ENCODE measurements at places on chromosomes 2 and 18.

- no peak for DNase-seq
These were observed 72.6 kb downstream of the GATA6 start for GRCh38 chr18:22241921-22242361.

DNA sequence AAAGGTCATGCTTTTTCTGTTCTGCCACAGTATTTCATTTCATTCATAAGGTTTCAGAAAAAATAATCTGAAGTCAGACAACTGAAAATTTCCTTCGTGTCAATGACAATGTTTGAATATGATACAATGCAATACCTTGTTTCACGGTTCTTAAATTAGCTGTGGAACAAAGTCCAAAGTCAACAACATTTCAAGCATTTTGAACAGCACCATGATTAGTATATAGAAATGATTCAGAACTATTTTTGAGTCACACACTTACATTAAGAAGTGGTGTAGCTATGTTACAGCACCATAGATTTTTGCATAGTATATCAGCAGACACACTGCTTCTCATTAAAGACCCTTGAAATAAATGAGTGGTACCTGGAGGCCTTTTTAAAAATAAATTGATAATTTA, 178.3 kb upstream of the DSEL start:
- no peak for DNase-seq

DNA sequence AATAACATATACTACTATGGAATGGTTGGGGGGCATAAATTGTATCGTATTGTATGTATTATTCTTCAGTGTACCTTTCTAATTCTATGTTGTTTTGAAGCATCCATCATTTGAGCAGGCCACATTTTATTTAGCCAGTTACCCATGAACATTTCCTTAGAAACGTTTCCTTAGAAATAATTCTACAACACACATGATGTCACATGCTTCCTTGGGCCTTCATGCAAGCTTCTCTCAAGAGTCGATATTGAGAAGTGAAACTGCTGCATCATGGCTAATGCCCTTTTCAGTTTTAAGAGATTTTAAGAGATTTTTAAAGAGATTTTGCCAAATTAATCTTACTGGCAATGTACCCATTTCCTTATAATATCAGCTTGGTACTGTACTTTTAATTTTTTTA, 63.9 kb downstream of the ALPK2 start:
- no peak for DNase-seq

GRCh38 chr2:48541666-48542389, 11.9 kb downstream of the STON1 start:
- DNase-seq: no peak

DNA sequence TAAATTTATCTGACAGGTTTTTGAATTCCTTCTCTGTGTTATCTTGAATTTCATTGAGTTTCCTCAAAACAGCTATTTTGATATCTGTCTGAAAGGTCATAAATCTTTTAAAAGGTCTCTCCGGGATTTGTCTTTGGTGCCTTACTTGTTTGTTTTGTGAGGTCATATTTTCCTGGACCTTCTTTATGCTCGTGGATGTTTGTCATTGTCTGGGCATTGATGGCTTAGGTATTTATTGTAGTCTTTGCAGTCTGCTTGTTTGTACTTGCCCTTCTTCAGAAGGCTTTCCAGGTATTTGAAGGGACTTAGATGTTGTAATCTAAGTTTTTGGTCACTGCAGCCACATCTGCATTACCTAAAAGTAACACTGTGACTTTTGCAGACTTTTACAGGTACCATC, 355.2 kb downstream of the PARD3B start:
- DNase-seq: no peak

GRCh38 chr2:112709703-112710102, 11.1 kb upstream of the NT5DC4 start:
- no peak for DNase-seq

DNA sequence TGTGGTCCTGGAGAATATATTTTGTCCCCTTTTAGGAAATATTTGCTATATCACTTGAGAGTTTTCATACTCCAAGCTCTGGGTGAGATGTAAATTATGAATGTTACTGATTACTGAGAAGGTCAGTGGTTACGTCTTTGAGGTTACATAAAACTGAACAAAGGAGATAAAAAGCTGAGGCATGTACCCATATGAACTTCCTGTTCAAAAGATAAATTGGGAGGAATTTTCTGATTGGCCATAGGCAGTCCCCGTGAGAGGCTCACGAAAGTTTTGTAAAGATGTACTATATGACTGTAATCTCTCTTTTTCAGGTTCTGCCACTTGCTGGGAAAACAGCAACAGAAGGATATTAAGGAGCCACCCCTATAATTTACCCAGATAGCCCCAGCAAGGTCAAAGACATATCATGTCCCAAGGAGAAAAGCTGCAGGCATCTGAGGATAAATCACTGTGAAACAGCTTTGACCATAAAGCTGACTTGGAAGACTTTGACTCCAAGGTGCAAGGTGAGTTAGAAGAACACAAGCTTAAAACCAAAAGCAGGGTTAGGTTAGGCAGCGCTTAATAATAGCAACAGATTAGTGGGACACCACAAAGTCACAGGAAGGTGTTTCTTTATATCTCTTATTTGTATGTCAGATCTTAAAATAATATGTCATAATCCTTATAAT, 90.4 kb downstream of the OSBPL6 start:
- DNase-seq: no peak

- DNase-seq: no peak
These were observed 164.3 kb upstream of the SIX2 start for GRCh38 chr2:45173513-45173912.

DNA sequence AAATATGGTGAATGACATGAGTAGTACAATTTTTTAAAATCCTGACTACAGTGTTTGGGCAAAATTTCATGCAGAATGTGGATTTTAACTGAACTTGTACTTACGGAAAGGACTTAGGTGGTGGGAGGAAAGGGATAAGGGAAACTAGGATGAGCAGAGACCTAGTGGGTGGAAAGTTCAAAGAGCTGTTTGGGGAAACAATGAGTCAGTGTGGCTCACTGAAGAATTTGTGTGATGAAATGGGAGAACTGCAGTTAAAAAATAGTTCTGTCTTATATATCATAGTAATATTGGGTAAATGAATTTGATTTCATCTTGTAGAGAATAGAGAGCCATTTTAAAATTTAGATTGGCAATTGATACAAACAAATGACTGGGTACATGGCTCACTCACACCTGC, 220.1 kb upstream of the CTAGE1 start:
- no peak for DNase-seq

GRCh38 chr2:37775908-37776250, 104.4 kb upstream of the CDC42EP3 start:
- DNase-seq: no peak

GRCh38 chr2:232216028-232216427, 162.5 kb upstream of the ALPP start:
- DNase-seq: no peak

All from NCI-H2171 treated with DMSO at 0.1 percent for 48 hours (cell line).